ENCODE measurements at places on chromosomes 11 and 22. TPM values are rescaled to one million over a fixed set of nuclear protein-coding genes. Genes with fewer than 3 reads are reported as not detected.

GRCh38 chr11:129023968-129024676, 81.5 kb upstream of the TP53AIP1 start:
- no peak for DNase-seq
- H3K36me3 ChIP-seq = peaks cover 2% of the 10 kb centered on the region
- peaks cover 16% of the 10 kb centered on the region for H3K4me1 ChIP-seq
- no peaks in the 10 kb centered on the region for H3K27me3 ChIP-seq

- H3K27me3 ChIP-seq = no peaks in the 10 kb centered on the region
- no peak overlapping the region for H3K4me3 ChIP-seq
- H3K27ac ChIP-seq = peak overlapping the region; percentile 64
- DNase-seq = no peak
Measured at GRCh38 chr11:35629914-35630313, 11.7 kb downstream of the FJX1 start.

GRCh38 chr11:47239852-47240251, 8.8 kb downstream of the ACP2 start:
- H3K4me1 ChIP-seq = peaks cover under 1% of the 10 kb centered on the region
- no peak for DNase-seq
- peaks cover 52% of the 10 kb centered on the region for H3K36me3 ChIP-seq
- H3K4me3 ChIP-seq = no peak overlapping the region
- H3K27me3 ChIP-seq = no peaks in the 10 kb centered on the region

GRCh38 chr11:57219021-57219627, 17.9 kb downstream of the APLNR start:
- no peaks in the 10 kb centered on the region for H3K36me3 ChIP-seq
- no peak for DNase-seq

DNA sequence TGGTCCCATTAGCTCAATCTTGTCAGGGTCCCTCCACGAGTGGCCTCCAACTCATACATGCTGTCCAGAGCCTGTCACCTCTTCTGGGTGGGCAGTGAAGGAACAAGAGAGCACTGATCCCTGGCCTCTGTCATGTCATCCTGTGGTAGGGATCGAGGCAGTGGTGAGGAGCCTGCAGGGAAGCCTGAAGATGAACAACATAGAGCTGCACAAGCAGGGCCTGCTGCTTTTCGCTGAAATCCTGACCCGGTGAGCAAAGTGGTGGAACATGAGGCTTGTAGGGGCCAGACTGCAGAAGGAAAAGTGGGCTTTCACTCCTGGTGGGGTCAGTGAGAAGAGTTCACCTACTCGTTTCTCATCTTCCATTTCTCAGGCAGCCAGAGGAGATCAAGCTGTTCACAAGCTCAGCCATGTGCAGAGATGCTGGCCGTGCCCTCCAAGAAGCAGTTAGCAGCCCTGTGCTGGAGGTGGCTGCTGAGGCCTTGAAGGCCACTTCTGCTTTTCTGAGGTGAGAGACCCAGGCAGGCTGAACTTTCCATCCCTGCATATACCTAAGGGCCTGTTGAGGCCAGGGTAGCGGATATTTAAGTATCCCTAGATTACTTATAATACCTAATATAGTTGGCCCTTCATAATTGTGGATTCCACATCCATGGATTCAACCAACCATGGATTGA, 32.9 kb downstream of the MEI1 start:
- DNase-seq = no peak
- H3K36me3 ChIP-seq = no peaks in the 10 kb centered on the region
- H3K27me3 ChIP-seq = no peaks in the 10 kb centered on the region
- H3K4me1 ChIP-seq = no peaks in the 10 kb centered on the region
- no peak overlapping the region for H3K4me3 ChIP-seq
- no peak overlapping the region for H3K27ac ChIP-seq

DNA sequence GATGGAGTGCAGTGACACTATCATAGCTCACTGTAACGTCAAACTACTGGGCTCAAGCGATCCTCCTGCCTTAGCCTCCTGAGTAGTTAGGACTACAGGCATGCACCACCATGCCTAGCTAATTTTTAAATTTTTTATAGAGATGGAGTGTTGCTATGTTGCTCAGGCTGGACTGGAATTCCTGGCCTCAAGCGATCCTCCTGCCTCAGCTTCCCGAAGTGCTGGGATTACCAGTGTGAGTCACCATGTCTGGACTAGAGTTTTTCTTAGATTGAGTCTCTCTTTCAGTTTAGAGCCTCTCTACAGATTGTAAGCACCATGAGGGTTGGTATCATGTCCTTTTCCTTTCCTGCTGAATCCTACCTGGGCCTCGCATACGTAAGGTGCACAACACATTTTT, 57.3 kb upstream of the ALKBH3 start:
- DNase-seq = no peak
- no peaks in the 10 kb centered on the region for H3K27me3 ChIP-seq
- peaks cover 10% of the 10 kb centered on the region for H3K4me1 ChIP-seq
- H3K36me3 ChIP-seq = peaks cover 2% of the 10 kb centered on the region
- H3K4me3 ChIP-seq = no peak overlapping the region

DNA sequence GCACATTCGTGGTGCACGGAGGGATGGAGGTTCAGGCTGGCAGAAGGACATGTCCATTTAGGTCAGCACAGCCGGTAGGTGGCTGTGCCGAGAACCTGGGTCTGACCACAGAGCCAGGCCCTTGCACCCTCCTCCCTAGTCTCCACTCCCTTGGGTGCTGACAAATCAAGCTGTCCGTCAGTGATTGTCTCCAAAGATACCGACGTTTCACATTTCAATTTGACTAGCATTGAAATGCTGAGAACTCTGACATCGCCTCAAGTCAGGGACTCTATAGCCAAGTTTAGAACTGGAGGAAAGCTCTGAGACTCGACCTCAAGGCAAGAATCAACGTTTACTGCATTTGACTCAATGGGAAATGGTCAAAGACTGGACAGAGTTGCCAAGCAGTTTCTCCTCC, 1321.1 kb downstream of the TBC1D22A start:
- H3K27me3 ChIP-seq = peaks cover 3% of the 10 kb centered on the region
- DNase-seq = no peak
- H3K4me1 ChIP-seq = no peaks in the 10 kb centered on the region

- no peaks in the 10 kb centered on the region for H3K36me3 ChIP-seq
- H3K27ac ChIP-seq = no peak overlapping the region
- DNase-seq = no peak
- H3K4me1 ChIP-seq = no peaks in the 10 kb centered on the region
- no peak overlapping the region for H3K4me3 ChIP-seq
Measured at GRCh38 chr11:117646411-117646810, 150.6 kb downstream of the DSCAML1 start.

GRCh38 chr11:59173080-59173963, 1.4 kb downstream of the DTX4 start:
- no peaks in the 10 kb centered on the region for H3K36me3 ChIP-seq
- peaks cover 36% of the 10 kb centered on the region for H3K27me3 ChIP-seq
- H3K27ac ChIP-seq = no peak overlapping the region
- peak overlapping the region; percentile 77 for H3K4me3 ChIP-seq
- H3K4me1 ChIP-seq = peaks cover 12% of the 10 kb centered on the region

The MEN1 gene
- total RNA-seq = 27.1 TPM

The OR5P2 gene
- total RNA-seq = not detected

The HBG2 gene
- total RNA-seq = not detected

The TYR gene
- total RNA-seq = not detected

Measured in osteocyte (in vitro differentiated cells).